ENCODE measurements at places on chromosomes 1 and 21.

GRCh38 chr1:54283635-54284385 lies 83.8 kb downstream of the MRPL37 start:
- no peak for DNase-seq

- no peak for DNase-seq
Measured at GRCh38 chr1:93483200-93483599, 35.3 kb downstream of the FNBP1L start.

GRCh38 chr1:1013105-1013921 lies at the start of gene ISG15:
Gene ISG15 (plus strand): TSS chr1:1013497. CDS start chr1:1013574, 77 bp downstream.
- DNase-seq = peak; percentile 77

GRCh38 chr21:43707462-43707861 lies 11.5 kb upstream of the PDXK start:
- DNase-seq = no peak

DNA sequence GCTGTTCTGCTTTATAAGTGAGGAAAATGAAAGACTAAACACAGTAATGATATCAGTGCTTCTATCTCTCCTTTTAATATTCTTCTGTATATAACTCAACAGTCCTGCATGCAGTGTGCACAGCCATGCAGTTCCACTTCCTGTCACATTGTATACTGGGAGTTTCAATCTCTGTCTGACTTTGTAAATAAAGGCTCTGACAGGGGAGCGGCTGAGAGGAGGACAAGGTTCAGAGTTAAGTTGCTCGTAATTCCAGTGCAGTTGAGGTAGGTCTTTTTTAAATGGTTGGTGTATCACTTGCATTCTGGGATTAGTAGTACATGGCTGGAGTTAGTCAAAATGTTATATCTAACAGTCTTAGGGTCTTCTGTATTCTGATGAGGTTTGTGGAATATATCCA lies 264.5 kb downstream of the OLFM3 start:
- no peak for DNase-seq

DNA sequence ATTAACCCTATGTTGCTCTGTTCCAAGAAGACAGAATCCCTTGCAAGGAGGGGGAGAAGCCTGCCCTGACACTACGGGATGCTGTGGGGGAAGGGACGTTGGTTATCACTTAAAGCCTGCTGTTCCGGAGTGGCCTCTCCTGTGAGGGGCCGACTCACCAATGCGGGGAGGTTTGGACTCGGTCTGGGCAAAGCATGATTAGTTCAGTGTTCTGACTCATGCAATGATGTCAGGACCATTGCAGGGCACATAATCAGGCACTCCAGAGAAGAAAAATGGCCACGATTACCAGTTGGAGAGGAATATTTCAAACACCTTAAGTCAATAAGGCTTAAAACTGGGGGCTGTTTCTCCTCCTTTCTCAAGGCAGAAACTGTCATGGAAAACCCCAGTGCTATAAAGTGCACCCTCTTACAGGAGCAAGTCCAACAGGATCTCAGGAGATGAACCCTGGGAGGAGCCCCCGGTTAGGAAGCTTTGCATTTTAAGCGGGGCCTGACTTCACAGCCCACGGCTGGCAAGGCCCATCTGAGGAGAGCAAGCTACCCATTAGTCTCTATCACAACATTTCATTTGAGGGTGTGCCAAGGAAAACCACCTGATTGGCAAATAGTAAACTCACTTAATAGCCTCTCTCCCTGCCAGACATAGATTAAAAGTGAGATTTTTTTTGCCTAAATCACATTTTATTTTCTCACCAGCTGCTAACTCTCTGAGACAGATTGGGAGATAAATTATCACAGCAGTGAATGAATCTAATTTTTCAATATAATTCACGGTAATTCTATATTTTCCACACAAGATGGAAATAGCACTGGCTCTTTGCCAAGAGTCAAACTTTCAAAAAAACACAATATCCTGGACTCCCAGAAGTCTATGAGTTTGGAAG lies 202.5 kb downstream of the C1orf94 start:
- no peak for DNase-seq

- no peak for DNase-seq
Measured at GRCh38 chr1:202659974-202660373, 50.3 kb downstream of the SYT2 start.

GRCh38 chr1:171257607-171258076 lies 9.3 kb downstream of the FMO1 start:
- DNase-seq = no peak
